Endodermal cell (in vitro differentiated cells): ENCODE measurements at places on chromosomes 5 and 9.

DNA sequence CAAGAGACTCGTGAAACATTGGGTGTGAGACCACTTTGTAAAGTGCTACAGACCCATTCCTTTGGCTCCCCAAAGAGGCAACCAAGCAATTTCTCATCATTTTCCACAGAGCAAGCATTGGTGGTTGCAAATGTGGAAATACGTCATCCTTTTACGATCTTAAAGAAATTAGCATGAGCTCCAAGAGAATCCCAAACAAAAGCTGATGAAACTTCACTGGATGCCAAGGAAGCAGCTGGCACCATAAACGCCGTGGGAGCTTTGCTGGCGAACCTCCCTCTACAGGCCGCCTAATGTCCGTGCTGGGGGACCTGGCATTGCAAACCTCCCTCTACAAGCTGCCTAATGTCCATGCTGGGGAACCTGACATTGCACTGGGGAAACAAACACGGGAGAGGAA lies 432.4 kb downstream of the ACTL7B start:
- no peak for DNase-seq

DNA sequence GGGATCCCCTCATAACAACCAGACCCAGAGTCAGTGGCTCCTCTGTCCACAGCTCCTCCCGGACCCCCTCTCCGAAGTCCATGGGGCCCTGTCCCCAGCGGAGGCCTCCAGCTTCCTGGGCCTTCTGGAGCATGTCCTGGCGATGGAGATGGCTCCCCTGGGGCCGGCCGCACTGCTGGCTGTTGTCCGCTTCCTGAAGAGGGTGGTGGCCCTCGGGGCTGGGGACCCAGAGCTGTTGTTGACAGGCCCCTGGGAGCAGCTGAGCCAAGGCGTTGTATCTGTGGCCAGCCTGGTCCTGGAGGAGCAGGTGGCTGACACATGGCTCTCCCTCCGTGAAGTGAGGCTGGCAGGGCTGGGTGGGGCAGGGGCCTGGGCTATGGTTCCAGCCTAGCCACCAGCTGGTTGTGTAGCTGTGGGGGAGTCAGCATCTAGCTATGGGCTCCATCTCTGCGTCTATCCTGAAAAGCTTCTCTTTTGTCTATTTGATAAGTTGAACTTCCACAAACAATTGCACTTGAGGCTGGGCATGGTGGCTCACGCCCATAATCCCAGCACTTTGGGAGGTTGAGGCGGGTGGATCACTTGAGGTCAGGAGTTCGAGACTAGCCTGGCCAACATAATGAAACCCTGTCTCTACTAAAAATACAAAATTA lies 4.7 kb downstream of the ADGRD2 start:
- DNase-seq = no peak

- DNase-seq = peak; percentile 83
These were observed at the start of gene TRPM3 for GRCh38 chr9:71121275-71122021. Gene TRPM3 (minus strand): TSS chr9:71121621. CDS start chr9:71121354, 267 bp downstream.

- no peak for DNase-seq
These were observed 35.0 kb upstream of the ROPN1L start for GRCh38 chr5:10406651-10407050.

DNA sequence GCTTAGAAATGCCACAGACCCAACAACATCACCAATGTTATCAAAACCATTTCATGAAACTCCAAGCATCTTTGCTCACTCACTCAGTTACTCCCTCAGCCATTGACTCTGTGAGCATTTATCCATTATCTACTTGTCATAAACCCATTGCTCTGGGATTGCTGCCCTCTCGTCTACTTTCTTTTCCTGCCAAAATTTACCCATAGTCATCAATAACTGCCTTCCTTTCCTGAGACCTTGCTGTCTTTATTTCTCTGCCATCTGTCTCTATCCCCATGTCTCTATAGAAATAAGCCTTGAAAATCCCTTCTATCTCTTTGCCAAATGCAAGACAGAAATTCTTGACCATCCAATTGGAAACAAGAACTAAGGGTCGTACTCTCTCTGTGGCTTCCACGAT lies 26.4 kb upstream of the PUM3 start:
- no peak for DNase-seq

DNA sequence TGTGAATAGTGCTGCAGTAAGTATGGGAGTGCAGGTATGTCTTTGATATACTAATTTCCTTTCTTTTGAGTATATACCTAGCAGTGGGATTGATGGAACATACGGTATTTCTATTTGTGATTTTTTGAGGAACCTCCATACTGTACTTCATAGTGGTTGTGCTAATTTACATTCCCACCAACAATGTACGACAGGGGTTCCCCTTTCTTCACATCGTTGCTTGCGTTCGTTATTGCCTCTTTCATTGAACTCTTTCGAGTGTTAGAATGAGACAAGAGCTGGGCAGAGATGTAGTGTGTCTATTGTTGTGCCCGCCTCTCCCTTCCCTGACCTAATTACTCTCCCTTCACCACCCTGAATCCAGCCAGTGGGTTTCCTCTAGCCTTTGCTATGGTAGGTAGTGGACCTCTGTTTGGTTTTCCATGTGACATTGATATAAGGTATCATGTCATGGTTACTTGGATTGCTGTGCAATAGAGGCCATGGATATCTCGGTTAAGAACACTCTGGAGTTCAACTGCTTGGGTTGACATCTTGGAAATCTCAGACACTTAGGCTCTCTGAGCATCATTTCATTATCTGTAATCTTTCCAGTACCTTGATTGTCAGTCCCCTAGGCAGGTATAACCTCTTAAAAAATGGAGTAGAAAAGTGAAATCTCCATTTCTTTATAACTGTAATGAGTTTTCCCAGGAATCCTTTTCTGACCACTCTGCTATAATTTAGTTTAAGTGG lies 19.5 kb downstream of the AOPEP start:
- no peak for DNase-seq

GRCh38 chr9:116539549-116539948 lies 147.6 kb upstream of the TRIM32 start:
- no peak for DNase-seq

DNA sequence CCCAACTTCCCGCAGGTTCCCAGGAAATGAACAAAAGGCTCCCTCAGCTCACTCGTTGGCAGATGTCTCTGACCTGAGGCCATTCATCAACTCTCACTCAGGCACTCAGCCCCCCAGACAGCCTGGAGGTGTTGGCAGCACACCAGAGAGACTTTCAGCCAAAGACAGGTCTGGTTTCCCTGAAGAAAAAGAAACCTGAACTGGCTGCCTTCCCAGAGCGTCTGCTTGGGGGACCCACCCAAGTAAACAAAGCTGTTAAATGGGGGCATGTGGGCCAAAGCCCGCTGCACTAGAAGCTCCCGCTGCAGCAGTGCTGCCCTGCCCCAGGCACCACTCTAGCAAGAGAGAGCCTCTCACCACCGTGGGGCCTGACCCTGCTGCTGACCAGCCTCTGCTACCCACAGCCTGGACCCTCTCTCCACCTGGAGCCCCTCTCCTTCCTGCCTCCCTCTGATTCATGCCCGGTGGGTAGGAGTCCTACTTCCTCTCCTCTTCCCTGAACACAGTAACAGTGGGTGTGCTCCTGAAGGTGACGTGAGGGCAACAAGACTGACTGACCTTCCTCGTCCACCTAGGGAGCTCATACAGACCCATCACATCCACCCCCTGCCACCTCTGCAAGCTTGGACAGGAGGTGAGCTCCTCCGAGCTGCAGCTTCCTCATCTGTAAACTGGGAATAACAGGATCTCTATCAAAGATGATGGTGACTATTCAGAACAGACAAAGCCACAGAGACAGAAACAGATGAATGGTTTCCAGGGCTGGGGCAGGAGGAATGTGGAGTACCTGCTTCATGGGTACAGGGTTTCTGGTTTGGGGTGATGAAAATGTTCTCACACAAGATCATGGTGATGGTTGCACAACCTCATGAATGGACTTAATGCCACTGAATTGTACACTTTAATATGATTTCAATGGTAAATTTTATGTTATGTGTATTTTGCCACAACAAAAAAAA lies 31.0 kb upstream of the GABRP start:
- DNase-seq = peak; percentile 40
